ENCODE measurements at places on chromosomes 3 and 15. TPM values are rescaled to one million over a fixed set of nuclear protein-coding genes. Genes with fewer than 3 reads are reported as not detected.
A peak's percentile ranks its signal among the peaks of the same experiment; 100 is the strongest.

The CLDN11 gene
- polyA plus RNA-seq: 219 TPM

The GOLGA8R gene
- polyA plus RNA-seq: 6.7 TPM

The PP2D1 gene
- polyA plus RNA-seq: 0.29 TPM

GRCh38 chr3:53795176-53795575 lies 51.0 kb downstream of the CHDH start:
- DNase-seq: no peak

GRCh38 chr15:44033894-44034293 lies 161.2 kb downstream of the FRMD5 start:
- DNase-seq: no peak

DNA sequence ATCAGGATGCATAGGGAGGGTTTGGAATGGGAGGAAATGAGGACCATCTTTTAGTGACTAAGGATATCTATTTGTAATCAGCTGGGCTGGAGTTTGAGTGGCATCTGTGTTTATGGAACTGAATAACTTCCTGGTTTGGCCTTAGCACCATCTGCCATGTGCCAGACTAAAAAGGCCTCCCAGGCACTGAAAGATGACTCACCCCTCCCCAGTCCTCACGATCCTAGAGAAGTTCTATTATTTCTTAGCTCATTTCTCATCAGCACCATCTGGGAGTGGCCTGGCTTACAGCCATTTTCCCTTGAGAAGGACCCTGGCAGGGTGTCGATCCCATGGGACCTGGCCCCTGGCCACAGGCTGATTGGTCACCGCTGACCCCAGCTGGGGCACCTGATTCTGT lies 23.9 kb upstream of the CTXND1 start:
- DNase-seq: no peak

GRCh38 chr3:129745253-129745652 lies 138.8 kb upstream of the PLXND1 start:
- DNase-seq: no peak

GRCh38 chr3:59234884-59235633 lies 185.2 kb upstream of the CFAP20DC start:
- no peak for DNase-seq

DNA sequence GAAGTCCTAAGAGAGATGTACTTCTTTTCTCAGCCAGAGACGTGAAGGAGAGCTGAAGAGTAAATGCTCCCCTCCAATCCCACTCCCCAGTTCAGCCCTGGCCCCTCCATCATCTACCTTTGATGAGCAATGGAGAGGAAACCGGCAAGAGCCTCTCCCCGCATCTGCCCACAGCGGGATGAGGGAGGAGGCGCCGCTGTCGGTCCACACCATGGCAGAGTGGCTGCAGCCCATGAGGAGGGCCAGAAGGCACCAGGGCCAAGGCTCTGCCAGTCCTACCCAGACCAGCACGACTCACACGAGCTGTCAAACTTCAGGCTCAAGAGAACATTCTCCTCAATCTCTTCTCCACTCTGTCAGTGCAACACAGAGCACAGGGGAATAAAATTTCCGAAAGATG lies 129.8 kb downstream of the OSBPL10 start:
- DNase-seq: no peak

DNA sequence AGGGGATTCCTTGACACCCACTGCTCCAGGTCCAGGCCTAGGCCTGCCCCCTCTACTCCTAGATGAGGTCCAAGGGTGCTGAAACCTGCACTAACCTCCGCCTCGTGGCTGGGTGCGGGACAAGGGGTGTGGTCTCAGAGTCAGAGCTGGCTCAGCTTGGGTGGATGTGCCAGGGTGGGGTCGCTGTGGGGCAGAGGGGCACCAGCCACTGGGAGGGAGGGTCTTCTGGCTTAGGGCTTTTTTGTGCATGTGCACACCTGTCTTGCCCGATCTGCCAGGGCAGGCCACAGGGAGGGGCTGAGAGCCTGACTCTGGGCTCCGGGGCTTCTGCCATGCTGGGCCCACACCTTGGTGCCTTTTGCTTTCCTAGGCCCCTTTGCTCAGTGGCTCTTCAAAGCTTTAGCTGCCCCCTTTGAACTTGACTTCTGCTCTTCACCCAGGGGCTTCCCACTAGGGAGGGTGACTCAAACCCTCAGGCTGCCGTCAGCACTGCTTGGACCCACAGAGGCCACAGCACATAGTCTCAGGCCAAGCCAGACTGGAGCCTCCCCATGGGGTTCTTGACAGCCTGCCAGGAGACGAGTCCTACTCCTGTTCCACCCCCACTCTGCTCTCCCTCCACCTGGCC lies 73.0 kb downstream of the KLF13 start:
- no peak for DNase-seq

- DNase-seq: no peak
Measured at GRCh38 chr15:40739854-40740253, 15.2 kb downstream of the RMDN3 start.

DNA sequence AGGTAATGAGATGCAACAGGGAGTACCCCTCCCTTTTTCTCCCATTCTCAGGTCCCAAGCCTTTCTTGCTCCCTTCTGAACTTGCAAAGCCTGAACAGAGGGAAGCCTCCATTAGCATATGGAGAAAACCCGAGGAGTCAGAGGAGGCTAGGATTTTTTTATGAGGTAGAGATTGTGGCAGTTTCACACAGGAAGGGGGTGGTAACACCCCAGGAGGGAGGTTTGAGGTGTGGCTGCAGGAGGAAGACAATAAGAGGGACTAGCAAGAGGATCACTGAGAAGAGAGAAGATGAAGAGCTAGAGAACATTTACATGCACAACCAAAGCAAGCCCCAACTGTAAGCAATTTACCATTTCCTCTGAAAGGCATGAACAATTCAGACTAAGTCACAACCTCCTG lies 322.7 kb downstream of the SV2B start:
- no peak for DNase-seq

DNA sequence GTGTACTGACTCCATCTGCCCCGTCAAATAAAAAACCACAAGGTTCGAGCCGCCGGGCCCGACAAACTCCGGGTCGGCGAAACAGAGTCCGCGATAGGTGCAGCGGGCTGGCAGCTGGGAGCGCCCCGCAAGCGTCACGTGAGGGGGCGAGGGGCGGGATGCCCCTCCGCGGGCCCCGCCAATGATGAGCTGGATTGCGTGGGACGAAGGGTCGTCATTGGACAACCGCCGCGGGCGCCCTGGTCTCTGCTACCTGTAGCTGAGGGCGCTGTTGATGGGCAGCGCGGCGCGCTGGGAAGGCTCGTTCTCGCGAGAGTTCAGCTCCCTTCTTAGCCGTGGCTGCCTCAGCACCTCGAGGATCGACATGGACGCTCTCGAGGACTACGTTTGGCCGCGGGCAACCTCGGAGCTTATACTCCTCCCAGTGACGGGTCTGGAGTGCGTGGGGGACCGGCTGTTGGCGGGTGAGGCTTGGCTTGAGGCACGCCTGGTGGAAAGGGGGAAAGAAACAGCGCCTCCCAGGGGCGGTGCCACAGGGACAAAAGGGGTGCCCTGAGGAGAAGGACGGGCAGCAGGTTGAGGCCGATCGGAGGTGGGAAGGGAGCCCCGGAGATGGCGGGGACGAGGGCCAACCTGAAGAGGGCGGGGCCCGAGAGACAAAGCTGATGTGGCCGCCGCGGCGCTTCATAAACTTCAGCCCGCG lies at the start of gene WDR6:
Gene WDR6, plus strand, starts transcription at position 324 of the 703 bp plus-strand sequence. Its CDS starts 41 bp downstream, at position 365.
- peak; percentile 90 for DNase-seq

DNA sequence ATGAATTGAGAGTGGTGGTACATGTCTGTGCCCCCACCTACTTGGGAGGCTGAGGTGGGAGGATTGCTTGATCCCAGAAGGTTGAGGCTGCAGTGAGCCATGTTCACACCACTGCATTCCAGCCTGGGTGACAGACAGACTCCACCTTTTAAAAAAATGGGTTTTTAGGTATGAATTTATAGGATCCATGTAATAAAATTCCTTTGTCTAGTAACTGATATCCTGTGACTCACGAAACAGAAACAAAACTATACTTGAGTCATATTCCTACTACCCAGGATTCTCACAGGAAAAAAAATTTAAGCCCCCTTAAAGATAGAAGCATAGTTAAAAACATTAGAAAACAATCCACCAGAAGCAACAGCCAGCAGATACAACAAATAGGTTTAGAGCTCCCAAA lies 10.0 kb upstream of the CRTC3 start:
- no peak for DNase-seq

DNA sequence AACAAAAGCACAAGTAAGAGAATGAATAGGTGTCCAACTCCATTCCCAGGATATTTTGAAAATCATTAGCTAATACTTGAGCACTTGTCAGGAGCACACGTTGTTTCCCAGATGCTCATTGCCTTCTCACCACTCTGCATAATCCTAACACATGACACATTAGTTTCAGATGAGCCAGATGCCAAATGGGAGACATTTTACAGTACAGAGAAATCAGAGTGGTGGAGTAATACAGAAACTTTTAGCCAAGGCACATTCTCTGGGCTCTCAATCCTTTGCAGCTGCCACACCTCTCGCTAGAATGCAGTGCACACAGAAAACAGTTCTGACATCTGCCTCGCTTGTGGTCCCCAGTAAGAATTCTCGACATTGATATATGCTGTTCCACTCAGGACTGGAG lies 76.6 kb downstream of the P3H2 start:
- no peak for DNase-seq

DNA sequence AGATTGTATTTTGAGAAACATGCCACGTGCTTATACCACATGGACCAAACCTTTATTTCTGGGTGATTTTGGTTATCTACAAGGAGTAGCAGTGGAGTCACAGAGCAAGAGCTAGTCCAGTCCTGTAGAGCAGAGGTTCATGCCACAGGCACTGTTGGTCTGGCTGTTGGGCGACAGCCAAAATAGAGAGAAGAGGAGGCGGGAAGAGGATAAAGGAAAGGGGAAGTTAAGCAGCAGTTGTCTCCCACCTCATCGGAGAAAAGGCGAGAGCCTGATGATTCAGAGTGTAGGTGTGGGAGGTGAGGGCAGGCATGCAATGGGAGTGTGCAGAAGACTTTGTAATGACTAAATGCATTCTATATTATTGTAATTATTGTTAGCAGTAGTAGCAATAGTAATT lies 237.5 kb upstream of the ROPN1 start:
- DNase-seq: no peak

DNA sequence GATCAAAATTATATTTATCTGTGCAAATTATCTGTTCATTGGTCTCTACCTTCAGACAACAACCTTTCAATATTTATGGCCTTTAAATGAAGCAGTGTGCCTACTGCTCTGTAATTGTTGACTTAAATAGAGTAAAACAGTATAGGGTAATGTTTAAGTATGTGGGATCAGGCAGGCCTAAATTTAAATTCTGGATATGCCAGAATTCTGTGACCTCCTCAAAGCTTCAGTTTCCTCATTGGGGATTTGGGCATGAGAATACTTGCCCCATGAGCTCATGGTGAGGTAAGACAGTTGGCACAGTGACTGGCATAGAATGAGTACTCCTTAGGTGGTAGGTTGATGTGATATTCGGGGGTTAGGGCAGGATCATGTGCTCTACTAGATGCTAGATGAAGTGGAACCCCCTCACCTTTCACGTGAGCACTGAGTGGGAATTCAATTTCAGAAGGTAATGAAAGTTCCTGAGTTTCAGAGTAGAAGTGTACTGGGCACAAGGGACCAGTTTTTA lies 14.9 kb downstream of the ARL8B start:
- no peak for DNase-seq

DNA sequence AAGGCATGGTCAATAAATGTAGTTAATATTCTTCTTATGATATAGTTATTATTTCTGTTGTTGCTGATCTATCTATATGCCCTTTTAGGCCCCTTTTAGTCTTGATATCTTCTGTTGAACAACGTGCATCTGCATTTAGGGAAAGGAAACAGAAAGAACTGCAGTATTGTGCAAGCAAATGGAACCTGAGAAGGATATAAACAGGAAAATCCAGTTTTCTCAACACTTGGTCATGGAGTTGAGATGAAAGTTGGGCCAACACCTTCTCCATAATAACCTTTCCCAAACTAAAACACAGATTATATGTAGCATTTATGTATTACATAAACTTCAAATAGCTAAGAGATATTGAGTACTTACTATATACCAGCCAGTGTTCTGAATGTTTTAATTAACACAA lies 179.7 kb downstream of the ADAMTS9 start:
- DNase-seq: no peak

DNA sequence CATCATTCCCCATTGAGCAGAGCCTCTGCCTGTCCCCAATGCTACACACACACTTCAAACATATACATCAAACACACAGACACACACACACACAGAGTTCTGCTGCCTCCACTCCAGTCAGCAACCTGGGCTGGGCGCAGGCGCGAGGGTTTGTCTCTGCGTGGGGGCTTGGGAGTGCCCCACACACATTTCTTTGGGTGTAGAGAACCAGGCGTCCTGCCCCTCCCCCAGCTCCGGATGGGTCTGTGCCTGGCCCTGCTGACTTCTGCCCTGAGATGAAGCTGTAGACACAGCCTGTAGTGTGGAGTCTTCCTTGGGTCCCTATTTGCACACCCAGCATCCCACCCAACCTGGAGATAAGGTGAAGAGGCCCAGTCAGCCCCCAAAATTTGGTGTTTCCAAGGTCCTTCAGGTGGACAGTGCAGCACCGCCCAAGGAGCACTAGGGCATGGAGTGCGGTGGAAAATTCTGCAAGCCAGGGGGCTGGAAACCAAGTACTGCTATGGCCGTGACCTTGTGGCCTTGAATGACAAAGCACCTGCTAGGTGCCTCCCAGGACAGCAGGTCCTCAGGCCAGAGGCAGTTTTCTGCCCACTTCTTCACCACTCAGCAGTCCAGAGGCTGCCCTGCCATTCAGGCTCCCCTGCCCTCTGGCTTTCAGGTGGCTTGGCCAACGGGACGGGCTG lies 26.8 kb downstream of the FBXW12 start:
- no peak for DNase-seq

DNA sequence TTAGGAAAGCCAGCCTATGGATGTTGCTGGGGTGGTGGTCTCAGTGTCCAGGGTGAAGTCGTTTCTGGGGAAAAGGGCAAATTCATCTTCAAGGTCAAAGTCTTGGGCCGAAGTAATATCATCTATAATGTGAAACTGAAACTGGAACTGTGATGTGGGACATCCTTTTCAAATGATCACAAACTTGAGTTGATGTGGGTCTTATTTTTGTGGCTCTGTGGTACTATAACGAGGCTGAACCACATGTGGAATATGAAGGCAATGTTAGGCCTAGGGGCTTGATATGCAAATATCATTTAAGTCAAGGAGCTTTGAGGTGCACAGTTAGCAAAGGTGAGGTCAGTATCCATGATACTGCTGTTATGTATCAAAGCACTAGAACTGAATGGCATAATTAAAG lies 1.5 kb upstream of the CD200R1L start:
- DNase-seq: no peak

DNA sequence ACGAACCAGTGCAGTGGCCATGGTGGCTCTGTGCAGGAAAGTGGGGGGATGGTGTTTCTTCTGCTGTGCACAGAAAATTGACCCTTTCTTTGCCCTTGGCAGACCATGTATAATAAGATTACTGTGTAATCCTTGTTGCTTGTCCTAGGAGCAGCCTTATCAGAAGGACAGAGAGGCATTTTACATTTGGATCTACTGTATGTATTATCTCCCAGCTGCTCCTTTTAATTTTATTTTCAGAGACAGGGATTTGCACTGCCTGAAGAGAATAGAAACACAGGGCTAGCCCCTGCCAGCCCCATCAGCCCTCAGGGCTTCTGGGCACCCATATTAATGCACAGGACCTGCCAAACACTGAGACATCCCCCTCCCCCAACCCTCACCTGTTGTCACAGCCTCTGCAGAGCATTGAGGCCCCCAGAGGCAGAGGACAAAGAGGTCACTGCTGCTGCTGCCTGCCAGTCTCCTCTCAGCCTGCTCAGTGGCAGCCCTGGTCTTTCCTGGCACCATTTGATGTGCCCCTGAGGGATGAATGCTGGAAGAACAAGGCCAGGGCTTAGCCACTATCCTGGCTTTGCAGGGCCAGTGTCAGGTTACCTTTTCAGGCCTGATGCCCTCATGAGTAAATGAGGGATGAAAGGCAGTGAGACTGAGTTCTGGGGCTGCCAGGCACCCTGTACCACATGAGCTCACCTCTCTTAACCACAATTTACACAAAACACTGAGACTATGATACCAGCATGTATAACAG lies 533.4 kb downstream of the NTRK3 start:
- no peak for DNase-seq
